Activated T-cell treated with anti-CD3 and anti-CD28 coated beads, Interleukin-2, amount 50 U/mL, for 72 hours (primary cell): ENCODE measurements at places on chromosomes 5 and 9. TPM values are rescaled to one million over a fixed set of nuclear protein-coding genes. Genes with fewer than 3 reads are reported as not detected.

DNA sequence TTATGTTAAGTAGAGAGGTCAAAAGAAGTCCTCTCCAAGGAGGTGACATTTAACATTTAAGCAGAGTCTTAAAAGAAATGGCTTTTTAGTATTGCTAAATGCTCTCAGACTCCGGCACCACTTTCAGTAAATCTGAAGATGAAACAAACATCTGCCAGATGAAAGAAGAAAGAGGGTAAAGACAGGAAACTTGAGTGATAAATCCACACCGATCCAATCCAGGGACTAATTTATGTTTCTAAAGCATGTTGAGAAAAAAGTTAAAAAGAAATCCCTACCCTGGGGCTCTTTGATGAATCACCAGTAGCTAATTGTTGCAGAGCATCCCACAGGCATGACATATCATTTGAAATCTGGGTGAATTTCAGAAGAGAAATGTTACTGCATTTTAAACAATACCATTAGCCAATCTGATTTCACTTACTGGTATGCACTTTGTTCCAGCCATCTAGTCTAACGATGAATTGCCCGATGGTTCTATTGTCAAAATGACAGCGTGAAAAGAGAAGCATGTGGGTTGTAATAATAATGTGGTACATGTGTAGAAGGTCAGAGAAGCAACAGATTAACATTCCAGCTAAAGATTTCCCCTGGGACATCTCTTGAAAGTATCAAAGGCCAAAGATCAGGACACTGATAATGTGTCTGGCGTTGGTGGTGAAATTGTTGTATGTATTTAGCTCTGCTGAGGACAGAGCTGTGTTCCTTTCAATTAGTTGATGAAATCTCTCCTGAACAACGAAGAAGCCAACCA lies 485.7 kb downstream of the CSNK1G3 start:
- no peaks in the 10 kb centered on the region for H3K4me1 ChIP-seq
- no peak overlapping the region for H3K4me3 ChIP-seq
- DNase-seq, result no peak
- H3K27me3 ChIP-seq, result no peaks in the 10 kb centered on the region
- no peak overlapping the region for H3K27ac ChIP-seq

GRCh38 chr9:127857278-127857677 lies 2.8 kb upstream of the ENG start:
- no peak overlapping the region for H3K27ac ChIP-seq
- H3K4me3 ChIP-seq, result no peak overlapping the region
- no peak for DNase-seq

GRCh38 chr5:2725980-2726765 lies 25.3 kb downstream of the IRX2 start:
- no peak overlapping the region for H3K27ac ChIP-seq
- no peaks in the 10 kb centered on the region for H3K27me3 ChIP-seq
- no peak overlapping the region for H3K4me3 ChIP-seq
- H3K4me1 ChIP-seq, result no peaks in the 10 kb centered on the region

DNA sequence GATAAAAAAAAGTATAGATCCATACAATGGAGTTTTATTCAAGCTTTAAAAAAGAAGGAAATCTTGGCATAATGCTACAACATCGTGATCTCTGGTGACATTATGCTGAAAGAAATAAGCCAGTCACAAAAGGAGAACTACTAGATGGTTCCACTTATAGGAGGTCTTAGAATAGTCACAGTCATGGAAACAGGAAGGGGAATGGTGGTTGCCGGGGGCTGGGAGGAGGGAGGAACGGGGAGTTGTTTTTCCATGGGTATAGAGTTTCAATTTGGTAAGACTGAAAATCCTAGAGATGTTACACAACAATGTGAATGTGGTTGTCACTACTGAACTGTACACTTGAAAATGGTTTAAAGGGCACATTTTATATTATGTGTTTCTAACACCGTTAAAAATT lies 94.5 kb downstream of the CFAP90 start:
- peaks cover 37% of the 10 kb centered on the region for H3K27me3 ChIP-seq
- H3K36me3 ChIP-seq, result no peaks in the 10 kb centered on the region
- no peak overlapping the region for H3K27ac ChIP-seq

The PALM2AKAP2 gene
- 0.05 TPM for total RNA-seq
